ENCODE measurements at places on chromosomes 12 and 14.

- no peak for DNase-seq
Measured at GRCh38 chr12:14514154-14514842, 53.4 kb downstream of the PLBD1 start.

DNA sequence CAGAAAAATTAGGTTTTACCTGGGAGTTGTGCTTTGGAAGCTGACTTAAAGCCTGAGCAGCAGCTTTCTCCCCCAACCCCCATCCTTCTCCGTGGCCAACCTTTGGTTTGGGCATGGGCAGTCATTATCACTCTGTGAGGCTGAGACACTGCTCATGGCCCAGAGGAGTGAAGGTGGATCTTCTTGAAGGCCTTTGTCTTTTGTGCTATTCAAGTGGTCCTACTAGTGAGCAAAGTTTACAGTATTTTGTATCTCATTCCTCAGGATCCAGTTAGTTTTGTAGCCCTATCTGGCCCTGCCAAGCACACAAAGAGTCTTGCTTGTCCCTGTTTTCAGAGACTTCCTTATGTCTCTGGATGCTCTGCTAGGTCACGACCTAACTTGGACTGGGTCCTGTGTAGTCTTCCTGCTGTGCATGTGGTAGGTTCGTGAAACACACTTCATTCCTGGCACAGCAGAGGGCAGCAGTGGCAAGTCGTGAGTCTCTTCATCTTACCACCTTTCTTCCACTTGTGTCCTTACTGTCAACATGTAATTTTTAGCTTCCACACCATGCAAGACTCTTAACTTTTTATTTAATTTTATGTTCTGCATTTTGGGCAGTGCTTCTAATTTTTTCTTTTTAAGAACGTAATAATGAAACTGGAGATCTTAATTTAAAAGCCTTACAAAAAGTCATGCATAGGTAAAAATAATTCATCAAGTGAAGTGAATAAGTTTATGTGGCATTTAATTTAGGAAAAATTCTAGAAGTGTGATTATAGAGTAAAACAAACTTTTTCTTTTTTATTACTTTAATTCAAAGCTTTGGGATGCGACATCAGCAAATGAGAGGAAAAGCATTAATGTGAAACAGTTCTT, 53.7 kb downstream of the APAF1 start:
- no peak for DNase-seq

DNA sequence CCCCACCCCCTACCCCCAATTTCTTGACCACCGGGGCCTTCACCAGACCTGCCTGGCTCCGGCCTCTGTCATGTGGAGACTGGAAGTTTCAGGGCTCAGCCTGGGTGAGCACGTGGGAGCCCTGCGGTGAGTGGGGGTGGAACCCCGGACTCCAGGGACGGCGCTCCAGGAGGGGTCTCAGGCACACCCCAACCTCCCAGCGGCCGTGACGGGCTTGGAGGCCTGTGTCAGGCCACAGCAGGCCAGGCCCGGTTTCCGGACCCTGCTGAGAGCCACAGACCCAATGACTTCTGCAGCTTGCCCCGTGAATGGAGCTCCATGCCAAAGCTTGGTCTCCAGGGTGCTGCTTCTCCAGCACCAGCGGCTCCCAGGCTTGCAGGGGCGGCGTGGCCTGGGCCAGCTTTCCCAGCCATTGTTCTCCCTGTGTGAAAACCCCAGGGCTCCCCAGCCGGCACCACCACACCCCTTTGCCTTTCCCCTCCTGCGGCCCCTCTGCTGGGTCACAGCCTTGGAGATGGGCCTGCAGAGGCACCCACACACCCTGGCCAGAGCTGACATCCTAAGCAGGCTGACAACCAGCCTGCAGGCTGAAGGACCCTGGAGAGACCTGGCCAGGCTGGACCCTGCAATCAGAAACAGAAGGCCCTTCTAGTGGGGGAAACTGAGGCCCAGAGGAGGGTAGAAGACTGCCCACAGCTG, 186.2 kb upstream of the C14orf180 start:
- no peak for DNase-seq

GRCh38 chr14:66401449-66402095, 84.6 kb upstream of the CCDC196 start:
- no peak for DNase-seq

- DNase-seq, result no peak
Measured at GRCh38 chr14:73887318-73887616, 608 bp downstream of the ZNF410 start.

DNA sequence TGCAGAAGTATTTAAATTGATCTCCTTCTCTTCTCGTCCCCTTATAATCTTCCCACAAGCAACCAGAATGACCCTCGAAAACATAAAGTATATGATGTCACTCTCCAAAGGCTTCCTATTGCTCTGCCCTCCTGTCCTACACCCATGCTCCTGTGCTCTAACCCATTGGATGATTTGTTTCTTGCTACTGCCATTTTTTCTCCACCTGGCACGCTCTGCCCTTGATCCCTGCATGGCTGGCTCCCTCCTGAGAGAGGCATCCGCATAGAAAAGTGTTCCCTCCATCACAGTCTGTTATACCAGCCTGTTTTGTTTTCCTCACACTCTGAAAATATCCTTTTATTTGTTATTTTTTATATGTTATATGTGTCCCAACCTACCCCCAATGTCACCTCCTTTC, 19.8 kb downstream of the MYRFL start:
- no peak for DNase-seq

DNA sequence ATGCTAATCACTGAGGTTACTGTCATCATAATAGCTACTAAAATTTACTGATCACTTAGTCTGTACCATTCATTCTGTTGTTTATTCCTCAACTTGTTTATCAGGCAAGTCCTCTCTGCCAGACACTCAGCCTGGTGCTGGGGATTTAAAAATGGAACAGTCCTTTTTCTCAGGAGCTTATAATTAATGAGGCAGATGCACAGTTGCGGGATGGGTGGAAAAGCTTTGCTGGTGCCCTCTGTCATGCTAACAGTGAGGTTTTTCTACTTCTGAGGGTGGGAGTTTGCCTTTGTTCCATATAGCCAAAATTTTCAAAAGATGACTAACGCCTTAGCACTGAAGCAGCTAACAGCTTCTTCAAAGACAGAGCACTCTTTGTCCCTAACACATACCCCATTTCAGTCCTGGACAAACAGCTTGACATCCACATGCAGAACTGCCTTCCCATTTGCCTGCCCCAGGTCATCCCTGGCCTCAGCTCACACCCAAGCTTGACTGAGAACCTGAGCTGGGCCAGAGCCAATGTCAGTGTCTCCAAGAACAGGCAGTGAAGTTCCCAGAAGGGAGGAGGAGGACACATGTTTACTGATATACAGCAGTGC, 30.8 kb upstream of the HSPB8 start:
- DNase-seq, result no peak

DNA sequence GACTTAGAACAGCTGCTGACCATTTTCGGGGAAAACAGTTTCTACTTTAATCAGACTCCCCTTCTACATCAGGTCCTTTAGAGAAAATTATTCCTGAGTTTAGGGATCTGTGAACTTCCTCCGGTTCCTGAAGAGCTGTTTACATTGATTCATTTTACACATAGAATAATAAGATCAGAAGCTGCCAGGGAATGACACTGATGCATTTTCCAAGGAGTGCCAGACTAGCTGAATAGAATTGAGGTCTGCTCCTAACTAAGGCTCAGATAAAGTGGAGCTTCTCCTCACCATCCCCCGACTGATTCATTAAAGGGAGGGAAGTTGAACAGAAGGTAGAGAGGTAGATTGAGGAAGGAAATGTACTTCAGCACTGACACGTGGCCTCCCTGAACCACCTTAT, 41.9 kb upstream of the PSMA6 start:
- no peak for DNase-seq

DNA sequence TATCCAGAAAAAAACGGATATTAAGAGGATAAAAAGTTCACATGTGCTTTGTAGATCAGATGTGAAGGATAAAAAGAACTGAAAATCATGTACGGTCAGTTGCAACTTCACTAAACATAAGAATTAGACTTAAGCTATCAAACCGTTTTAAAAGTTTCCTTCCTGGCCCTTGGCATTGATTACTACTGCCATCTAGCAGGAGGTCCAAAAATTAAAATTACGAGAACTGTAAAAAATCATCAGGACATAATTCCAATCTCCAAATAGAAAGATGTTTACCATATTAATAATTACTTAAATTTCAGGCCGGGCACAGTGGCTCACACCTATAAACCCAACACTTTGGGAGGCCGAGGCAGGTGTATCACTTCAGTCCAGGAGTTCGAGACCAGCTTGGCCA, 7.9 kb downstream of the WDR89 start:
- no peak for DNase-seq

DNA sequence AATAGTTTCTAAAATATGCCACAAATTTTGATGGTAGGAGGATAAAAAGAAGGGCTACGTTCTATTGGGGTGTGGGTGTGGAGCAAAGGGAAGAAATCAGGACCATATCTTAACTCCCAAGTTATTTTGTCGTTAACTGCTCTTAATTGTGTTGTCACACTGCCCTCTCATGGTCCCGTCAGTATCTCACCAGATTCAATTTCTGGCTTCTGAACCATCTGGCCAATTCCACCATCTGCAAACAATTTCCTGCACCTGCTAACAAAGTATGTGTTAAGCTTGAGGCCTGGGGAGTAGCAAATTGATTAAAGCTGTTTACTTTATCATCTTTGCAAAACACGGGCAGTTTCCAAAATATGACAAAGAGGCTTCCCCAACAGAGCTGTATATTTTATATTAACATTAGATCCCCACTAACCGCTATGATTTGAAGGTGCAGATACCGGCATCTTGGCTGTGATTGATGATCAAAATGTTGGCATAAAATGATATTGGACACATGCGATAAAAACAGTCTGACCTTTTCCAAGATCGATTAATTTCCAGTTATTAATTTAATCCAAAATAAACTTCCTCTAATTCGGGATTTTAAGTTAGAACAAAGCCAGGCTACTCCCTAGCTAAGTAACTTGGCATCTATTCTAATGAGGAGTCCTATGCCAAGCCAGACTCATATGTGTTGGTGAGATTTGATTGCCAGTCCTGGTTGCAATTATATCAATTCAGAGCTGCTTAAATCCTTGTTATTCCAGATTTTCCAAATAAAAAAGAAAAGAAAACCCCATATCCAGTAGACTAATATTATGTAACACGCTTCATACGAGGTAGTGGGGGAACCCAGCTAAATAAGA, 6.9 kb upstream of the DNM1L start:
- DNase-seq, result no peak
